ENCODE measurements at places on chromosomes 2 and 18.

GRCh38 chr18:6553234-6553900 lies 138.7 kb upstream of the L3MBTL4 start:
- DNase-seq = no peak

GRCh38 chr18:37641573-37641972 lies 76.0 kb upstream of the CELF4 start:
- DNase-seq = no peak

DNA sequence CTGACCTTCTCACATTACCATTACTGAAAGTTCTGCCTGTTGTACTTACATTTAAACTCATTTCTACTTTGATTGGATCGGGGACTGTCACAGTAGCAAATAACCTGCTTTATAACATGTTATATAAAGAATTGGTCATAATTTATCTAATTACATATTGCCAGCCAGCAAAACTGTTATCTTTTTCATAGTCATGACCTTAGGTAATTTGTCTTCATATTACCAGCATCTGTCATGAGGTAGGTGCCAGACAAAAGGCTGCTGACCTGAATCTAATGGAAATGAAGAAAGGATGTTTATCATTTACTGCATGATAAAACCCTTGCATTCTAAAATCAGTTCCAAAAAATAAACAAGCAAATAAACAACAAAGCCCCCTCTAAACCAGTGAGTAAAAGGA lies 89.4 kb upstream of the LRP1B start:
- DNase-seq = no peak

- no peak for DNase-seq
Measured at GRCh38 chr18:39604836-39605235, 2039.2 kb upstream of the CELF4 start.

DNA sequence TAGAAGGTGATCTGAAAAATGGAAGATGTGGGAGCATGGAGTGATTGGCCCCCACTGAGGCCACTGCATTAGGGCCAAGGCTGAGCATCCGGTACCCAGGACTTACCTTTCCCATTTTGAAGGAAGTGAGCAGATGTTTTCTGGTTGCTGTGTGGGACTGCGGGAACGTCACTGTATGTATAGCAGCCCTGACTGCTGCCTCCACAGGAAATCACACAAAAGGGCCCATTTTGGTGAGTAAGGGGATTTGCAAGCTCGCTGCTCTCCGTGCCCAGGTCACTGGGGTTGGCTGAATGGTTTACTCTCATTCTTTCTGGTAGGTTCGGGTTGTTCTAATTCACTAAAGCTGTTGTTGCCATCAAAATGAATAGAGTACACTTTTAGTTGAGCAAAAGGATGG lies at the start of gene CRYGB:
CRYGB (minus strand) TSS at position 153 of the 400 bp plus-strand sequence; CDS start at position 115, 38 bp downstream.
- no peak for DNase-seq

DNA sequence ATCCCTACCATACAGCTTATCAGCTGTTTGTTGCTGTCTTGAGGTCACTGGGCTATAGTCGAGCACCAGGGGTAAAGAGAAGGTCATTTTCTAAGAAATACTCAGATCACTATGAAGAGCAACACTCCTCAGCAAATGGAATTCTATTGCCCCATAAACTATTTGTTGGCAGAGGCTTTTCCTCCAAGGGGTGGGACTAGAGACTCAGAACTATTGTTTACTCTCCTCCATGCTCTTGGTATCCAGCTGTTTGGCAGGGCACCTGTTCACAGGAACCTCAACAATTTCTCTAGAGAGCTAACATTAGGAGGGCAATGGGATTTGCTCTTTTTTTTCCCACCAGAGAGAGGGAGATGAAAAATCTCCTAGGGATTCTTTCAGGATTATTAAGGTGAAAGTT lies 249.1 kb upstream of the SPRED2 start:
- no peak for DNase-seq

DNA sequence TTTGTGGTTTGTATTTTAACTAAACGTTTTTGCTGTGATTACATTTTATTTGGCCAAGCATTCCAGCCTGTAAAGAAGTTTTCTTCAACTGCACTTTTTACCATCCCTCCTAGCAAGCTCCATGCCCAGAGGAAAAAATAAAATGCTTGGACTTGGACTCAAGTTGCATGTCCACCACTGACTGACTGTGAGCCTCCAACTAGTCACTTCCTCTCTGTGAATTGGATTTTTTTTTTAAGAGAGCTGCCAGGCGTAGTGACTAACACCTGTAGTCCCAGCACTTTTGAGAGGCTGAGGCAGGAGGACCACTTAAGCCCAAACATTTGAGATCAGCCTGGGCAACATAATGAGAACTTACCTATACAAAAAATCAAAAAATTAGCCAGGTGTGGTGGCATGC lies 1185.2 kb upstream of the PIK3C3 start:
- DNase-seq = no peak

DNA sequence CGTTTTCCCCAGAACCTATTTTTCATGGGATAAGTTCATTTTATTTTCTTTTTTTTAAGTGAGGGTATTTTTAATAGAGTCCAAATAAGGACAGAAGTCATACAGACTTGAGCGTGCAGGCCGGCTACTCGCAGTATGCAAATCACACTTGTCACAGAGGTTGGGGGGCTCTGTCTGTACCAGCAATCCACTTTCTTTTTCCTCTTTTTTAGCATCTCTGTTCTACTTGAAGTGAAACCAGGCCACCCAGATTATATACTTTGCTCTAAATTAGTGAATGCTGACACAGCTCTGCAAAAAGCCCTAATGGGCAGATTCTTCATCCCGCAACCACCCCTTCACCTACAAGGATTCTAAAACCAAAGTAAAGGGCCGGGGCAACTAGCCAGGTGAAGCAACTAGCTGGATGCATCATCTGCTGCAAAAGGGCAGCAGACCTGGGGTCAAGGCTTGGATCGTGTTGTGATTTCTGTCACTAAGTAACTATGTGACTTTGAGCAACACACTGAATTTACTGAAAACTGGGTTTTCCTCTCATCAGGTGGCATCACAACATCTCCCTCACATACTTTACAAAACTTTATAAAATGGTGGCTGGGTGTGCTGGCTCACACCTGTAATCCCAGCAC lies 18.4 kb downstream of the KDSR start:
- no peak for DNase-seq

DNA sequence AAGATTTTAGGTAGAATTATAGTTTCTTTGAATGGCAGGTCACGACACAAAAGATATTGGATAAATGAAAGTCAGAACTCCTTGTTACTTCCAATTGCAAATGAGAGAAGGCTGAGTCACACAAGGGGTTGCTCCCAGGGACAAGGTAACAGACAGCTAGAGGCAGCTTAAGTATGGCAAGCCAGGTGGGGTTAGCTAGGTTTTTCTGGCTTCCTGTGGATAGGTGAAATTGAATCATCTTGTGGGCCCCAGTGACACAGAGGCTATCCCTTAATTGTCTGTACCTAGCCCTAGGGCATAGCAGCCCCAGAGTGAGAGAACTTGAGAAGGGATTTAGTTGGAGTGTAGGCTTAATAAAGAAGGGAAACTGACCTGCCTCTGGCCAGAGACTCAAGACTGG lies 407.7 kb upstream of the SLC8A1 start:
- DNase-seq = no peak

GRCh38 chr2:128578406-128579390 lies 260.0 kb upstream of the HS6ST1 start:
- no peak for DNase-seq

DNA sequence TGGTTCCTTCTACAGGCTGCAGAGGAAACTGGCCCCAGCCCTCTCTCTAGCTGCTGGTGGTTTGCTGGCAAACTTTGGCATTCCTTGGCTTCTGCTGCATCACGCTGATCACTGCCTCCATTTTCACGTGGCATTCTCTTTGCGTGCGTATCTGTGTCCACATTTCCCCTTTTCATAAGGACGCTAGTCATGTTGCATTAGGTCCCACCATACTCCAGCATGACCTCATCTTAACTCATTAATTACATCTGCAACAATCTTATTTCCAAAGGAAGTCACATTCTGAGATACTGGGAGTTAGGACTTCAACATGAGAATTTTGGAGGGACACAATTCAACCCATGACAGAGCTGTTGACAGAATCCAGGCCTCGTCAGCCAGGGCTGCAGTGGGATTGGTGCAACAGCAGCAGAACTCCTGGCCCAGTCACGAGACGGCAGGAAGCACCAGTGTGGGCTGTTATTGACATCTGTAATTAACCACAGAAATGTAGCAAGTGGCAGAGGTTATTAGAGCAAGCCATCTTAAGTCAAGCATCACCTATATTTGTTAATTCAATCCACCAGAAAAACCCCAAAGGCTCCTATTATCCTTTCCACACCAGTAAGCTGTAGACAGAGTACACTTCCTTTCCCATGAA lies 132.4 kb downstream of the TMEM163 start:
- DNase-seq = no peak

DNA sequence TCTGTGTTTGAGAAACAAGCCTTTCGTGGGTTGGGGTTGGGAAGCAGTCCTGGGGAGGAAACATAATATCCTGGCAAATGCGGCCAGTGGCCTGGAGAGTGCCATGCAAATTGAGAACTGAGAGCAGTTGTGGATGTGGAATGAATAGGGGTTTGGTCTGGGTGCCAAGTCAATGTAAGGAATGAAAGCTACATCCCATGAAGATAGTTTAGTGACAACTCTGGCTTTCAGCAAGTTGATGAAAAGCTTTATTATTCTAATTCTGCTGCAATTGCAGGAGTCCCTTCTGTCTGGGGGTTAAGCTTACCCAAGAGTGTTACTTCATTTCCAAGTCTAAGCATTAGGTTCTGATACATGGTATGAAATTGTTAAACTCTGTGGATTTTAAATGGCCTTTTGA lies 771.6 kb downstream of the DPP10 start:
- no peak for DNase-seq

- DNase-seq = no peak
Measured at GRCh38 chr2:172381275-172382027, 45.9 kb upstream of the ITGA6 start.

DNA sequence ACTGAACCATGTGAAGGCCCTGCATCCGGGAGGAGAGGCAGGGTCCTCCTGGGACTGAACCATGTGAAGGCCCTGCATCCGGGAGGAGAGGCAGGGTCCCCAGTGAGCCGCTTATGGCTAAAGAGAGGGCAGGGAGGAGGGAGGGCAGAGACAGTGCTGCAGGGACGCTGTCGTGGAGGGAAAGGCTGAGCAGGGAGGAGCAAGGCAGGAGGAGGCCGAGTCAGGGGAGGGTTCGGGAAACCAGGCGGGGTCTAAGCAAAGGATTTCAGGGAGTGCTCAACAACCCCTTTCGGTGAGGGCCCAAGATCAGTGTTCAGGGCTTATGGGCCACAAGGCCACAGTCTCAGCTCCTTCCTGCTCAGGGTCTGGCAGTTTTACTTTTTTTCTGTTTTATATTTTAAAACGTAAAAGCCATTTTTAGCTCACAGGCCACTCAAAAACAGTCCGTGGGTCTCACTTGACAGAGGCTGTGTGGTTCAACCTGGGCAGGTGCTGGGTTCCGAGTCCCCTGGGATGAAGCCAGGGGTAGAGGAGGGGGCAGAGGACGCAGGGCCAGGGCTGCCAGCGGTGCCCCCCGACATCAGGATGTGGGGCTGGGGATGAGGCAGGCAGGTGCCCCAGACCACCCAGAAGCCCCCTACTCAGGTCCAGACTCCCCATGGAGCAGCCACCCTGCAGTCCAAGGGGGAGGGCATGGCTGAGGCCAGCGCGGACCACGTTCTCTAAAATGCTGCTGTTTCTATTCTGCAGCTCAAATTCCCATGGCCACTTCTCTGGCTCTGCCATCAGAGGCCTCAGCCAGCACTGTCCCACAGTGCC lies 5.2 kb downstream of the TMEM18 start:
- DNase-seq = no peak

DNA sequence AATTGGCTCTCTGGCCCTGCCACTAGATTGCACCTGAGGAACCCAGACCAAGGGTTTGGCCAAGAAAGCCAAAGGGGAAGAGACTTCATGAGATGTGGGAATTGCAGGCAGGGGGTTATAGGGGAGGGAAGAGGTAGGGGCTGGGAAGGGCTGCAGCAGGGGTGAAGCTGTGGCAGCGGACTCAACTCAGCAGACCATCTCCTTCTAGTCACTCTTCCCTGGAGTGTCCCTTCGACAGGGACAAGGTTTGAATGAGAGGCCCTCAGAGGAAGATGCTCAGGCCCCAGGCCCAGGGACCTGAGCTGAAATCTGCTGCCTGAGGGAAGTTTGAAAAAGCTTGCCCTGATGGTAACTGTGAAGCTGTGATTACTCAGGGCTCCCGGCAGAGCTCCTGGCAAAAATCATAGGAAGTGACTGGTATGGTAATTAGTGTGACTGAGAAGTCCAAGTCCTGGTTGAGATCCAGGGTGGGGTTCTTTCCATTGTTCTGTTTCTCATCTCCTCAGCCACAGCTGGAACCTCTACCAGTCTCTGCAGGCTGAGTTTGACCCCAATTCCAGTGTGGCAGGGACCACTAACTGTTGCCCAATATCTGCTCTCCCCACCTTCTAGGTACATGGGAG lies 300.9 kb downstream of the CYP26B1 start:
- DNase-seq = no peak

DNA sequence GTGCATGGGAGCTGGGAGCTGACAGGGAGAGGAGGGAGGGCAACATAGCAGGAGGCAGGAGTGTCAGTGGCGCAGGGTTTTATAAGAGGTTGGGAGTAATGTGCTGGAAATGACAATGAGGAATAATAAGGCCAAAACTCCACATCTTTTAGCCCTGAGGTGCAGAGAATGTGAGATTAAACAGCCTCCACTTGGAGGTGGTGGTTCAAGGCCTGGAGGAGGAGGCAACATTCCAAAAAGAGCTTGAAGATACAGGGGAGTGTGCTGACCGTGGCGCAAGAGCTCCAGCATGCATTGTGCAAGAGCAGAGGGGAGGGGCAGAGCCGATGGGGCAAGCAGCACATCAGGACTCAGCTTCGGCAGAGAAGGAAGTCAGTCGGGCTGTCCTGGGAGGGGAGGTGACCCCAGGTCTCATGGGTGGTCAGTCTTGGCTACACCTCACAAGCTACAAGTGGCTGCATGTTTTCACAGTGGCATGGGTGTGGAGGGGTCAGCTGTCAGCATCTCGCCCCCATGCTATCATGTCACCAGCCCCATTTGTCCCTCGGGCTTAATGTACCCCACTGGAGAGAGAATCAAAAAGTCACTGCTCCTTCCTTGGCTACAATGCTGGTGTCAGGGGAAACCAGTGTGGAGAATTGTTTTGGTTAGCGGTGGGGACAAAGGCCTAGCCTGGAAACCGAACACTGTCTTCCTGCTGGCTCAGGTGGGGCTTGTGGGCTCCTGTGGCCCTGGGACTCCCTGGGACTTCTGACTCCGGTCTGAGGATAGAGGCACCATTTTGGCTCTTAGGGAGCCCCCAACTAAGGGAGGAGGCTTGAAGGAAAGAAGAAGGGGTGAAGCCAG lies 208.0 kb downstream of the ZFP36L2 start:
- no peak for DNase-seq

DNA sequence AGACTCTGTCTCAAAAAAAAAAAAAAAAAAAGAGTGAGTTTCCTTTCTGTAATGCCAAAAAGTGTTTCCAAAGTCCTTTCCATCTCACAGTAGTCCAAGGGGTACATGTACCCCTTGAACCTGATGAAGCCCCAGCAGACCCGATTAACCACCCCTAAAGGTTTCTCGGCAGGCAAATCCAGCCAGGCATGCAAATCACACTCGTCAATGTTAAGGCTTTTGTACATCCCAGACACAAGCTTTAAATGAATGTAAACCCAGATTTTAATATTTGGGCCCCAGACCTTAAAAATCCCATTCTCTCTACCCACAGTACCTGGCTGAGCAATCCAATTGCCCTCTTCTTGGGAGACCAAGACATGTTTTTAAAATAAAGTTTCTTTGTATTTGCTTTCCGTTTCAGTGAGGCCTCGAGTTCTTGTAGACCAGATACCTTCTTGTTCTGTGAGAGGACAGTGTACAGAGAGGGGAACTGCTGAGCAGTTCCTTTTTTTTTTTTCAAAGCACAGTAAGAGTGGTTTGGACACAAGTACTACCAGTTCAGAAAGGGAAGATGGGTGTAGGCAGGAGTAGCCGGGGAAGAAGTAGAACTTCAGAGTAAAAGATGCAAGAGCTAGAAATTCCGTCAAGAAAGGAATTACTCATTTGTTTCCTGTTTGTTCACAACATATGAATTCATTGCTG lies at the start of gene NLRC4:
NLRC4 (minus strand) TSS at position 465 of the 684 bp plus-strand sequence. CDS start 8,111 bp downstream, outside the sequence.
- no peak for DNase-seq

Measured in nucleus accumbens (tissue), 56 donors.